ENCODE measurements at places on chromosomes 3 and 15.

DNA sequence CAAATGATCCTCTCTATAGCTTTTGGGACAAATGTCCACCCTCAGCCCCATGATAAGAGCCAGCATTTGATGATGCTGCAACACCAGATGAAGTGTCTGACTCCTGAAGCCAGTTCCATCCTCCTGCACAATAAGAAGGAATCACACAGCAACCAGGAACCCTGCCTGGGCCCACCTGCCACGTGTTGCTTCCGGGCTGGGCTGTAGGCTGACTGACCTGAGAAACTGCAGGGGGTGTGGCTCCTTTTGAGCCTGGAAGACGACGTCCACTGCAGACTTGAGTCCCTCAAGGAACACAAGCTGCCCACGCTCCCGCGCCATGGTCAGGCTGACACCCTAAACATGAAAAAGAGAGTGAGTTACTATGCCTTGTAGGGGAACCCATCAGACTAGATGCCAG is 9.4 kb downstream of the ELP6 start:
- no peak for DNase-seq

DNA sequence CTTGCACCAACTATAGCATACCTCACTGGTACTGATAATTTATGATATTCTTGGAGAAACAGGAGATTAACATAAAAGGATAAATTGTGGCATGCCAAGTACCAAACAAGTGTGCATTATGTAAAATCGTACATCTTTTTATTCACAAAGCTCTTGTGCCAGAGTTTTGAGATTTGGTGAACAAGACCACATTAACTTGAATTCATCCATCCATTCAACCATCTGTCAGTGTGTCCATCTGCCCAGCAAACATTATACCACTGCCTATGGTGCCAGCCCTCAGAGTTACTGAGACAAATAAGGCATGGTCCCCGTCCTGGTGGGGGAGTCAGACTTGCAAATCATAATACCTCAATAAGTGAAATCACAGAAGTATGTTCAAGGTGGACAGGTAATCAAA is 17.0 kb upstream of the NEO1 start:
- no peak for DNase-seq

GRCh38 chr3:71502066-71502625 is 81.4 kb downstream of the FOXP1 start:
- DNase-seq, result no peak

DNA sequence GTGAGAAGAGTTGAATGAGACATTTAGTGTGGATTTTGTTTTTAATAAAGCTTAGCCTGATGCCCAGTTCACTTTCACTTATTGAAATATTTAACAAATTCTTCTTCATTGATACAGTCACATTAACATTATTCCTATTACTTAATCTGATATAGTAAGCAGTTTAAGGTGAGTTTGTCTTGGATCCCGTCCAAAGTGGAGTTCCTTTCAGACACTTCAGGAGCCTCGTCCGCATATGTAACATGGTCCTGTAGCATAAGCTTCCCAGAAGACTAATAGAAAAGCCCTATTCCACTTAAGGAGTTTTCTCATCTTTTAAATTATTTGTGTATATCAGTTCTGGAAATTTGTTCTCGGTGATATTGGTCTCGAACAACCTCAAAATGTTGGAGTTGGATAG is 39.7 kb upstream of the MLF1 start:
- DNase-seq, result no peak

- no peak for DNase-seq
Observed at GRCh38 chr3:117281371-117281770, 571.8 kb downstream of the TUSC7 start.

DNA sequence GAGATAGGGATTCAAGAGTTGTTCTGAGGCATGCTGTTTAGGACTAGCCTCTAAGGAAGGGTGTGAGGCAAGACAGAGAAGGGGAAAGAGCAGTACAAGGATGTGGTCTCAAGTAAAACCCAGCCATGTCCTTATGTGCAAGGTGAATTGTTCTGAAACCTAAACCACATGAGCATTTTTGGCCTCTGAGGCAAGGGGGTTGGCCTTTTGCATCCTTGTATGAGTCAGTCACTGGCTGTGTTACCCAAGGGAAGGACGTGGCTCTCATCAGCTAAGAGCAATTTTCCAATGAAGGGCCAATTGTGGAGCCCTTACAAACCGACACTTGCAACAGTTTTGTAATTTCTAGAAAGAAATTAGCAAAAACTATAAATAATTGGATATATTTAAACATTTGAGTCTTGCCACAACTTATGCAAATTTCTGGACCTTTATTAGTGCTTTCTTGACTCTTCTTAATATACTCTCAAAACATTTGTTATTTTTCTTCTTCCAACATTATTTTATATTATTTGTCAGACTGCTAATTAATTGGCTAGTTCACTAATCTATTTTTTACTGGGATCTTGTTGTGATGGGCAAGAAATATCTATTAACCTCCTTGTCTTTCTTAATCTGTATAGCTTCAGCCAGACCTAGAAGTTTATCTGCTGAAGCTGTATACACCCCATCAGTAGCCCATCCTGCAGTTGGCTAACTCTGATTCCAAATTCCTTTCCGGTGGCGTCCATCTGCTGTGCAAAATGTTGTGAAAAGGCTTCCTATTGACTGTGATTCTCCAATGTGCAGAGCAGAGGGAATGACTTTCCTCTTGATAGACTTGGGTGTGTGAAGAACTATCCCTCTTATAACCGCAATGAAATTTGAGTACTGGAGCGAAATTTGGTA is 97.7 kb upstream of the P2RY1 start:
- peak; percentile 47 for DNase-seq

DNA sequence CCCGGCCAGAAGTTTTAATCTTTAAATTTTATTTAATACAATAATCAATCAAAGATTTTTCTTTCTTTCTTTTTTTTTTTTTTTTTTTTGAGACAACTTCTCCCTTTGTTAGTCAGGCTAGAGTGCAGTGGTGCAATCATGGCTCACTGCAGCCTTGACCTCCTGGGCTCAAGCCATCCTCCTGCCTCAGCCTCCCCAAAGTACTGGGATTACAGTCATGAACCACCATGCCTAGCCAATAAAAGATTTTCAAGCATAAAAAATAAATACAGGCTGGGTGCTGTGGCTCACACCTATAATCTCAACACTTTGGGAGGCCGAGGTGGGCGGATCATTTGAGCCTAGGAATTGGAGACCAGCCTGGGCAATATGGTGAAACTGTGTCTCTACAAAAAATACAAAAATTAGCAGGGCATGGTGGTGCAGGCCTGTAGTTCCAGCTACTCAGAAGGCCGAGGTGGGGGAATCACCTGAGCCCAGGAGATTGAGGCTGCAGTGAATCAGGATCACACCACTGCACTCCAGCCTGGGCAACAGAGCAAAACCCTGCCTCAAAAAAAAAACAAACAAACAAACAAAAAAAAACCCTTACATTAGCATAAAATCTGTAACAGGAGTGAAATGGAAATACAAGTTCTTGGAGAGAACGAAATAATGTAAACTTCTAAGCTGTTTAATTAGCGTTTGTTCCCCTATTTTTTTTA is 29.1 kb upstream of the SRP14 start:
- no peak for DNase-seq

DNA sequence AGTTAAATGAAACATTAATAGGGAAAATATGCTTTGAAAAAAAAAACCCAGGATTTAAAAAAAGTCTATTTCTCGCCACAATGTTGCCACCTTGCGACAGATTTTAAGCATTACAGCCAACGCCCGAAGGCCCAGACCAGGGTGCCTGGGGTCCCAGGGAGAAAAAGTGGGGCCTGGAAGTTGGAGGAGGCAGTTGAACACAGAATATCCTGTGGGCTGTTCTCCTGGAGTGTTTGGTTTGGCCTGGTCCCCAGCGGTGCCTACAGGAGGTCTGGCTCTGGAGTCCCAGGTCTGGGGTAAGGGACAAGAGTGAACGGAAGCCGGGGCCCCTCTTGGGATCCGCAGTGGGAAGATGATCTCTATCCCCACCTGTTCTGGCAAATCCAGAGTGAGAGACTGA is 3.4 kb downstream of the RNU6-1 start:
- DNase-seq, result peak; percentile 67

DNA sequence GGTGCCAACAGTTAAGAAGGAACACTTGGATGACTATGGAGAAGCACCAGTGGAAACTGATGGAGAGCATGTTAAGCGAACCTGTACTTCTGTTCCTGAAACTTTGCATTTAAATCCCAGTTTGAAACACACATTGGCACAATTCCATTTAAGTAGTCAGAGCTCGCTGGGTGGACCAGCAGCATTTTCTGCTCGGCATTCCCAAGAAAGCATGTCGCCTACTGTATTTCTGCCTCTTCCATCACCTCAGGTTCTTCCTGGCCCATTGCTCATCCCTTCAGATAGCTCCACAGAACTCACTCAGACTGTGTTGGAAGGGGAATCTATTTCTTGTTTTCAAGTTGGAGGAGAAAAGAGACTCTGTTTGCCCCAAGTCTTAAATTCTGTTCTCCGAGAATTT is 3.0 kb downstream of the SKIL start:
- peak; percentile 10 for DNase-seq

DNA sequence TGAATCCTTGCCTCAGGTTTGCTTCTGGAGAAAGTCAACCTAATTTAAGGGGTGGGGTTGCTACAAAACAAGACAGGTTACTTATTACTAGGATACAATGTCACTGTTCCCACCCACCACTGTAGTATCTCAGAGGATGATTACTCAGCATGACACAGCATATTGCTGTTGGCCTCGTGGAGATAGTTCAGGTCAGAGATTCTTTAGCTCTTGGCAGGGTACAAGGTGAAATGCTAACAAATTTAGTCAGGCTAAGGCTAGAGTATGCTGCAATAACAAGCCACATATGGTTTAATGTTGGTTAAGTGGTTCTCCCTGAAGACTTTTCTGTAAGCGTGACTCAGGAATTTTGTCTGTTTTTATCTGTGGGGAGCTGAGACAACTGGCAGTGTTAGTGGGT is 161.8 kb downstream of the EDEM1 start:
- no peak for DNase-seq

DNA sequence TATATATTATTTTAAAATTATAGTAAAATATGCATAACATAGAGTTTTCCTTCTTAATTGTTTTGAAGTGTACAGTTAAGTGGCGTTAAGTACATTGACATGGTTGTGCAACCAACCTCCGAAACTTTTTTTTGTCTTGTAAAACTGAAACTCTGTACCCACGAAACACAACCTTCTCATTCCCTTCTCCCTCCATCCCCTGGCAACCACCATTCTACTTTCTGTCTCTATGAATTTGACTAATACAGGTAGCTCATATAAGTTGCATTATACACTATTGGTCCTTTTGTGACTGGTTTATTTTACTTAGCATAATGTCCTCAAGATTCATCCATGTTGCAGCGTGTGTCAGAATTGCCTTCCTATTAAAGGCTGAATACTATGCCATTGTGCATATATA is 179.4 kb downstream of the SATB1 start:
- no peak for DNase-seq

- DNase-seq, result no peak
Observed at GRCh38 chr15:27535445-27536129, 563.5 kb downstream of the OCA2 start.

DNA sequence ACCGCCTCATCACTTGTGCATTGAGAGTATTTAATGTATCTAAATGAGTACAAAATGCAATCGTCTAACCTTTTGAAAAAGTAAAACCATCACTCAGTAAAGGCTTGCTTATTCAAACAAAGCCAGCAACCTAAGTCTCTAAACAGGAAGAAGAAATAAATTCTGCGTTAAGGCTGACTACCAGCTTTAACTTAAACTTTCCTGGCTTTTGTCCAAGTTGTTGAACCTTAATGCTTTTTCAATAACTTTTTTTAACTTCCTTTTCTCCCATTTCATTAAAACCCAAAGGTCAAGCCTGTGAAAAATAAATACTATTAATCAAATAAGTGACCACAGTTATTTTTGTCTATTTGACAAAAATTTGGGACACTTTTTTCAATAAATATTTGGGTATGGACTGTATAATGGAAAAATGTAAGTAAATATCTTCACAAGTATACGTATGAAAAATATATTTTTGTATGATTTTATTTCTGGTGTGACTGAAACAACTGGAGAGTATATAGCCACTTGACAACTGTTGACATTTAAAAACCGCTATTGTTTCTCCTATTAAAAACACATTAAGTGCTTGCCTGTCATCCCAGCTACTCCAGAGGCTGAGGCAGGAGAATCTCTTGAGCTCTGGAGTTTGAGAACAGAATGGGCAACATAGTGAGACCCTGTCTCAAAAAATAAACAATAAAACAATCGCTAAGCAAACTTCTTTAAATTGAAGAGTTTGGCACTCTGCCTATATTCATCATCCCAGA is 2.9 kb downstream of the KLHL24 start:
- no peak for DNase-seq

DNA sequence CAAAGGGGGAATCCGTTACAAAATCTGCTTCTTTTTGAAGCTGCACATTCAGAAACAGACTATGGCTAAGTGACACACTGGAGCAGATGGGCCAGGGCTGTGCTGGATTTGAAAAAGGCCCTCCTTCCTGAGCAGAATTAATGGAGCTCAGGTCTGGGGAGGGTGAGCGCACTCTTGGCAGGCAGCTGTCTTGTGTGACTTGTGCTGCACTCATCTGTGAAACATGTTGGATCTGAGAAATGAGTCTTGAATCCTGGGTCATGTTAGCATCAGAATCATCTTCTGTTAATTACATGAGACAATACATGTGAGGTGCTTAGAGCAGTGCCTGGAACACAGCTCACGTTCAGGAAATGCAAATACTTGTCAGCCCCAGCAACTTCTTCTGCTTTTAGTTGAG is 219.6 kb downstream of the THSD4 start:
- DNase-seq, result no peak

- DNase-seq, result no peak
Observed at GRCh38 chr3:152676810-152677379, 158.0 kb upstream of the P2RY1 start.

DNA sequence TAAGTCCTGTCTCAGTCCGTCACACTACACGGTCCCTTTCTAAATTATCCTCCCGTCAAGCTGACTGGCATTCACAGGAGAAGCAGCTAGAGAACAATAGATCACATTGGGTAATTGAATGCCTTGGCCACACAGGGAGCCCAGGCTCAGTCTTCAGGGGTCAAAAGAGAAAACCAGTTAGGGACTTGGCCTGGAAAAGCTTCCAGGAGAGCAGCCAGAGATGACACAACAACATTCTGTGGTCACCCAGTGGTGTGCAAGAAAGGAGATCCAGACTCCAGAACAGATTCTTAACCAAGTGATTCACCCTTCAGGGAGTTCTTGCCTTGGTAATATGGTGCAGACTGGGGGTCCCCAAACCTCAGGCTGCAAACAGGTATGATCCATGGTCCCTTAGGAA is 15.9 kb downstream of the ARHGAP31 start:
- peak; percentile 96 for DNase-seq

- DNase-seq, result no peak
Observed at GRCh38 chr3:143183665-143183964, 64.0 kb downstream of the CHST2 start.

Measured in ELR (cell line).